ENCODE measurements at places on chromosomes 16 and 17.

GRCh38 chr17:410543-411401, 58.2 kb upstream of the RPH3AL start:
- no peak for DNase-seq

DNA sequence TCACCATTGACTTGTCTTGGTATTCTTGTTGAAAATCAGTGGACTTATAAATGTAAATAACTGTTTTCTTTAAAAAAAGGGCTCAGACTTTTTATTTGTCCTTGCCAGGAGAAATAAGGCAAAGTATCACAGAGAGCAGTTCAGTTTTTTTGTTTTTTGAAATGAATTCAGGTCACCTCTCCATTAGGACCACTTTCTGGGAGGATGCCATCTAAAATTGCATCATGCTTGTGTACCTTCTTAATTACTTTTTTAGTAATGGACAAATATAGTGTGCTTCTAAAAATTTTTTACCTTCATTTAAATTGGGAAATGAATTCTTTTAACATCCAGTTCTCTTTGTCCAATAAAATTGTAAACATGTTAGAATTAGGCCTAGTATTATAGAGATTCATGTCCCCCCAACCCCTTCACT, 210.0 kb downstream of the BCAS3 start:
- no peak for DNase-seq

DNA sequence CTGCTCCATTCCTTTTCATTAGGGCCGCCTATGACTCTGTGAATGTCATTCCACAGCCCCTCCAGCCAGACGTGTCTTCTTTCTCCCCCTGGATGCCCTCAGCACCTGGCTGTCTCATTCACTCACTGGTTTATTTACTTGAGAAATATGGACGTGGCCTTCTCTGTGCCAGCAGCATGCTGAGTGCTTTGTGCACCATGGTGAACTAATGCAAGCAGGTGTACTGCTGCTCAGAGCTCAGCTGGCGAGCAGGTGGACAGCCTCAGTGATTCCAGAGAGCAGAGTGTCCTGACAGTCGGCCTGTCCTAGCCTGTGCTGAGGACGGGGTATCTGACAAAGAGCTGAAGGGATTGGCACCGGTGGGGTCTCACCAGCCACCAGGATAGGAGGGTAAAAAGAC, 96.7 kb downstream of the GNAO1 start:
- DNase-seq, result no peak

DNA sequence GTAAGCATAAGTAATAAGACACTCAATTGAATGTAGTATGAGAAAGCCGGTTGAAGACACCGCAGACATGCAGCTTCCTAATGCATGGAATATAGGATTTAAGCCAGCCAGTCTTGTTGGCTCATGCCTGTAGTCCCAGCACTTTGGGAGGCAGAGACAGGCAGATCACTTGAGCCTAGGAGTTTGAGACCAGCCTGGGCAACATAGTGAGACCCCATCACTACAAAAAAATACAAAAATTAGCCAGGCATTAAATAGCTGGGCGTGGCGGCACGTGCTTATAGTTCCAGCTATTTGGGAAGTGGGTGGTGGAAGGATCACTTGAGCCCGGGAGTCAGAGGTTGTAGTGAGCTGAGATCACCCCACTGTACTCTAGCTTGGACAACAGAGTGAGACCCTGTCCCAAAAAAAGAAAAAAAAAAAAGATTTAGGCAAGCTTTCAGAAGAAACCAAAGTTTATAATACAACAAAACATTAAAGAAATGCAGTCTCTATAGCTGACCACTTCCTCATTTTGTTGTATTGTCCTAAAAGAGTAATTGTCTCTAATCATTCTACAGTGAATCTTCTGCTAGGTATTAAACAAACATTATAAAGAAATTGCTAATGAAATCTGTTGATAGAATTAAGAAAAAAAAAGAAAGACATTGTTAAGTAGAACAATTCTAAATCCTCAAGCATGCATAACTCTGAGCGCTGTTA, 68.6 kb upstream of the KIFC3 start:
- no peak for DNase-seq

GRCh38 chr17:71809537-71809936, 311.3 kb upstream of the SOX9 start:
- no peak for DNase-seq

GRCh38 chr17:43576563-43577229, 30.6 kb upstream of the ETV4 start:
- DNase-seq, result peak; percentile 74

DNA sequence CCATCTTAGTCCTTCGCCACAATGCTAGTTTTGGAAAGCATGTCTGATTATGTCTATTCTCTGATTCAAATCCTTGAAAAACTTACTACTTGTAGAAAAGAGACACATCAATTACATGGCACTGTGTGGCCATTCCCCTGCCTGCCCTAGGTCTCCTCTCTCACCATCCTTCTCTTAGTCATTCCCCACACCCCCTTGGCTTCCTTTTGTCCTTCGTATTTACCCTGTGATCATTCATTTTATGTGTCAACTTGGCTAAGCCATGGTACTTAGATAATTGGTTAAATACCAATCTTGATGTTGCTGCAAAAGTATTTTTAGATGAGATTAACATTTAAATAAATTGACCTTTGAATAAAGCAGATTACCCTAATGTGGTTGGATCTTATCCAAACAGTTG, 122.9 kb upstream of the CDH11 start:
- no peak for DNase-seq

DNA sequence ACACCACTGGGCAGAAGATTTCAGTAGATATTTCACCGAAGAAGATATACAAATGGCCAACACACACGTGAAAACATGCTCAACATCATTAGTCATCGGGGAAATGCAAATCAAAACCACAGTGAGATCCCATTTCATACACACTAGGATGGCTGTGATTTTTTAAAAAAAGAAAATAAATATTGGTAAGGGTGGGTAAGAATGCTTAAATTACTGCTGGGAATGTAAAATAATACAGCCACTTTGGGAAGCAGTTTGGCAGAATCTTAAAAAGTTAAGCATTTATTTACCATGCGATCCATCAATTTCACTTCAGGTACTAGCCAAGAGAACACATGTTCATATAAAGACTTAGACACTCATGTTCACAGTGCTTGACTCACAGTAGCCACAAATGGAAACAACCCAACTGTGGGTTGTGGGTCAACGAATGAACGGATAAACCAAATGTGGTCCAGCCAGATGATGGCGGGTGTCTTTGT, 6.5 kb upstream of the C16orf74 start:
- DNase-seq, result no peak

DNA sequence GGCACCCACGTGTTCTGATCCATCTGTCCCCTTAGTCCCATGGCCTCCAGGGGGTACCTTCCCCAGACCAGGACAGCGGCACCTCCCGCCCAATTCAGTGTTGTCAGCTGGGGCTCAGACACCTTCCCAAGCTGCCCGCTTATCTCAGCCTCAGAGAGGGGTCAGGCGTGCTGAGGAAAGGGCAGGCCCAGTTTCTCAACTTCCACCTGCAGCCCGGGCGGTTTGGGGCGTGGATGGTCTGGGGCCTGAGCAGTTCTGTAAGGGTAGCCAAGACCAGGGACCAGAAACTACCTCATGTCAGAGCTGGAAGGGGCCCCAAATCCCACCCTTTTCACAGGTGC, 5.1 kb downstream of the PLCD3 start:
- DNase-seq, result no peak
